NCI-H1417 treated with DMSO at 0.1 percent for 48 hours (cell line): ENCODE measurements at places on chromosomes 12 and 14.

GRCh38 chr14:73241481-73242165 lies 4.3 kb downstream of the PAPLN start:
- no peak for DNase-seq

GRCh38 chr12:62581288-62582064 lies 114.8 kb downstream of the MON2 start:
- DNase-seq, result no peak

- no peak for DNase-seq
Observed at GRCh38 chr14:24137529-24138395, 1.8 kb downstream of the PSME1 start.

DNA sequence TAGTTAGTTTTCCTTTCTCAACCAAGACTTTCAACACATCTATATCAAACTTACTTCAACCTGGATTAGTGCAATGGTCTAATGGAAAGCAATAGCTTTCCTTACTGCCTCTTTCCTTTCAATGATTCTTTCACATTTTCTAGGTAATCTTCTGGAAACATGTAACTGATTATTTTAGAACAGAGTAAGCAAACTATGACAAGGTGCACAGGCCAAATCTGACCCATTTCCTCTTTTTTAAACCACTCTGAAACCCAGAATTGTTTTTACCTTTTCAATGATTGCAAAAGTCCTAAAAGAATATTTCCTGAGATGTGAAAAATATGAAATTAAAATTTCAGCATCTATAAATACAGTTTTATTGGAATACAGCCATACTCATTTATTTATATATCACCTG lies 81.6 kb upstream of the TMTC2 start:
- DNase-seq, result no peak

GRCh38 chr12:92541731-92542130 lies 161.1 kb upstream of the PLEKHG7 start:
- DNase-seq, result no peak

GRCh38 chr12:46998811-46999368 lies 80.5 kb upstream of the PCED1B start:
- no peak for DNase-seq

GRCh38 chr12:42507565-42507964 lies 82.0 kb downstream of the PRICKLE1 start:
- no peak for DNase-seq

DNA sequence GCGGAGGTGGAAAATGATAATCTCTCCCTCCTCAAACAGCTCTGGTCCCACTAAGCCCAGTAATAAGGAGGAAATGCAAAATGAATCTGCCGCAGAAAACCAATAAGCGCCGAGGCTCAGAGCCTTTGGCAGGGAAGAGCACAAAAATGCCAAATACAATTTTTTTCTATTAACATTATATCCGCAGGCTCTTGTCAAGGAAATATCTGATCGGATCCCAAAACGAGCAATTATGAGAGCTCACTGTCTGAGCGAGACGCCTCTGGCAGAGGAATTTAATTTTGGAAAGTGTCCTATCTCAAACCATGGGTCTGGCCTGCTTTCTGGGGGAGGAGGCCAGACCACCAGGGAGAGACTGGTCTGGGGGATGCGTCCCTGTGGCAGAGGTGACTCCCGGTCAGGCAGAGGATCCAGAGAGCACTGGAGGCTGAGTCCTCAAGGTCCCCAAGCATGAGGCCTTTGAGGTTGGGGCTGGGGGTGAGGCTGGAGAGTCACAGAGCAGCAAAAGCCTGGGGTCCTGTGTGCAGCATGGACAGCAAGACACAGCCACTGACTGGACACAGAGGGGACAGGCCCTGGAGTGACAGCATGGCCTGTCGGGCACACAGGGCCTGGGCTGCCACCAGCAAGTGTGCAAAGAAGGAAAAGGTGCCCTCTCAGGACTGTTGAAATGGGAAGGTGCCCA lies 342.8 kb upstream of the SFSWAP start:
- DNase-seq, result no peak

DNA sequence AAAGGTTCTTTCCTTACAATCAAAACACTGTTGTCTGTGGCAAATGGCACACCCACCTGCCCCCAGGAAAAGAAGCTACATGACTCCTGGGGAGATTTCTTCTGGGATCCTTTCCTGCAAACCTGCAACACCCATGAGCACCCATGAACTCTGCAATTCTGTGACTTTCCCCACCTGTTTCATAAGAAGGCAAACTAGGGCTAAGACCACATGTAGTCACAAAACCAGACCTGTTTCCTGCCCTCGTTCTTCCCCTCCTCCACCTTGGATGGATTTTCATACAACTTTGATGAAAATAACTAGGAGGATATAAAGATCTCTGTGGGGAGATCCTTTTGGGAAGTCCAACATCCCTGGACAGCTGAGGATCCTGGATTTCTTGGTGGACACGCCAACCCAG lies 1084.7 kb downstream of the BCL11B start:
- DNase-seq, result no peak

- no peak for DNase-seq
Observed at GRCh38 chr14:52355016-52355431, 40.9 kb downstream of the PTGER2 start.

DNA sequence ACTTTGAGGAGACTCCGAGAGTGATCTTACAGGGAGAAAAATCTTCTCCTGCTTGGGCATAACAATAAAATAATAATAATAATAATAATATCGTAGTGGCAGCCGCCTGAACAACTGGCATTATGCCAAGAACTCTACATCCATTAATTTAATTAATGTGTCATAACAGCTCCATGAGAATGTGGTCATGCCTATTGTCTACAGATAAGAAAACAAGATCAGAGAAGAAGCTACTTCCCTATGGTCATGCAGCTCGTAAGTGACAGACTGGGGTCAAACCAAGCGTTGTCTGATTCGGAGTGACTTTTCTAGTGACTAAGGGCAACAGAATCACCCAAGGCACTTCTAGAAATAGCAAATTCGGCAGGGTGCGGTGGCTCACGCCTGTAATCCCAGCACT lies 11.7 kb downstream of the PROX2 start:
- no peak for DNase-seq

GRCh38 chr12:4106621-4107020 lies 166.9 kb upstream of the CCND2 start:
- DNase-seq, result no peak
